ENCODE measurements at places on chromosomes 5 and 9. TPM values are rescaled to one million over a fixed set of nuclear protein-coding genes. Genes with fewer than 3 reads are reported as not detected.

The PPP2R2B gene
- 41.0 TPM for polyA plus RNA-seq

The TLX3 gene
- not detected for polyA plus RNA-seq

The ADAMTSL1 gene
- polyA plus RNA-seq: not detected

The SLC46A2 gene
- polyA plus RNA-seq: 0.13 TPM

The INSL4 gene
- not detected for polyA plus RNA-seq

The LAMC3 gene
- polyA plus RNA-seq: not detected

The GNE gene
- 2.3 TPM for polyA plus RNA-seq

The CORO2A gene
- polyA plus RNA-seq: 2.5 TPM

The NANS gene
- polyA plus RNA-seq: 41.8 TPM

The LIFR gene
- polyA plus RNA-seq: not detected

The SLC34A1 gene
- 0.26 TPM for polyA plus RNA-seq

The DOCK8 gene
- polyA plus RNA-seq: 15.3 TPM

The LECT2 gene
- not detected for polyA plus RNA-seq

The PHAX gene
- 70.5 TPM for polyA plus RNA-seq

The INSL6 gene
- not detected for polyA plus RNA-seq

The PCDHGA6 gene
- not detected for polyA plus RNA-seq

The FCN1 gene
- polyA plus RNA-seq: 47.6 TPM

The SPATA31C1 gene
- not detected for polyA plus RNA-seq

The EQTN gene
- not detected for polyA plus RNA-seq

The GRAMD2B gene
- polyA plus RNA-seq: 1.4 TPM

The TPPP gene
- polyA plus RNA-seq: not detected

The CCL21 gene
- polyA plus RNA-seq: not detected

The SLC6A3 gene
- polyA plus RNA-seq: not detected

The GLRA1 gene
- polyA plus RNA-seq: not detected

The TMEM8B gene
- polyA plus RNA-seq: 1.1 TPM

The SLCO6A1 gene
- not detected for polyA plus RNA-seq

The PCDHB4 gene
- not detected for polyA plus RNA-seq

The MORN5 gene
- not detected for polyA plus RNA-seq

The FRRS1L gene
- not detected for polyA plus RNA-seq

Data from immature natural killer cell (primary cell).